ENCODE measurements at places on chromosomes 5 and 9.
A peak's percentile ranks its signal among the peaks of the same experiment; 100 is the strongest.

DNA sequence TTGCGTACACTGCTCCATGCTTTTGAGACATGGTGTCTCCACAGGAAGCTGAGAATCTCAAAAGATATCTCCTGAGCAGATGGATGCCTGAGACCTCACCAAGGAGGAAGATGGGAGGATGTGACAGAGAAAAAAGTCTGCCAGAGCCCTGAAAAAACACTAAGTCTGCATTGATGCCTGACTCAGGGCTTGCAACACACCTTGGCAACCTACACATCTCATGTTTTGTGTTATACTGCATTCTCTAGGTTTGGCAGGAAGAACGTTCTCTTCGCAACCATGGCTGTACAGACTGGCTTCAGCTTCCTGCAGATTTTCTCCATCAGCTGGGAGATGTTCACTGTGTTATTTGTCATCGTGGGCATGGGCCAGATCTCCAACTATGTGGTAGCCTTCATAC lies 19.2 kb downstream of the SLC22A4 start:
- no peak for DNase-seq

DNA sequence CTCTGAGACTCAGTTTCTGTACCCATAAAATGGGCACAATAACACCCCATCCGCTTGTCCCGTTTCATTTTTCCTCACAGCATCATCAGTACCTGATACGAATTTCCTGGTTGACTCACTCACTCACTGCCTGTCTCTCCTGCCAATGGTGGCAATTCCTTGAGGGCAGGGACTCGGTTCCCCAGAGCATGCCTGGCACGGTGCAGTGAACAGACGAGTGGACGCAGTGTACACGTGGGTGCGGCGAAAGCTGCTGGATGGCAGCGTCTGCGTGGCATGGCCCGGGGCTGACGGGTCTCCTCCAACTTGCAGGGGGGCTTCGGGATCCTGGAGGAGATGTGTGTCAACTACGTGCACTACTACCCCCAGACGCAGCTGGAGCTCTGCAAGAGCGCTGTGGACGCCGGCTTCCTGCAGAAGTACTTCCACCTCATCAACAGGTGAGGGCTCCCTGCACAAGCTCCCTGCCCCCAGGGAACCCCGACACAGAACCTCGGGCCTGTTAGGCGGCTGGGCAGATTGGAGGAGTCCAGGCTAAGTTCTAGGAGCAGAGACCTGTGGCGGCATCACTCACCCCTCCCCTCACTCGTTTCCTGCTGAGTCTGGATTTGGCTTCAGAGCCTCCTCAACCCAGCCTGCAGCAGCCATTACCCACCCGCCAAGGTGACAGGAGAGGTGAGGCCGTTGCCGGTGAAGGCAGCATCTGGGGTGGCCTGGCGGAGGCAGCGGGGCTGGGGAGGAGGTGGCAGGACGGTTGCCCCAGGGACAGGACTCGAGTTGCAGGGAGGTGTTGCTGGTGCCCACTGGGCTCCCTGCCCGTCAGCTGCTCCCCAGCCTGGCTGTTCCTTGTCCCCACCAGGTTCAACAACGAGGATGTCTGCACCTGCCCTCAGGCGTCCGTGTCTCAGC lies 20.3 kb downstream of the DBH start:
- no peak for DNase-seq

DNA sequence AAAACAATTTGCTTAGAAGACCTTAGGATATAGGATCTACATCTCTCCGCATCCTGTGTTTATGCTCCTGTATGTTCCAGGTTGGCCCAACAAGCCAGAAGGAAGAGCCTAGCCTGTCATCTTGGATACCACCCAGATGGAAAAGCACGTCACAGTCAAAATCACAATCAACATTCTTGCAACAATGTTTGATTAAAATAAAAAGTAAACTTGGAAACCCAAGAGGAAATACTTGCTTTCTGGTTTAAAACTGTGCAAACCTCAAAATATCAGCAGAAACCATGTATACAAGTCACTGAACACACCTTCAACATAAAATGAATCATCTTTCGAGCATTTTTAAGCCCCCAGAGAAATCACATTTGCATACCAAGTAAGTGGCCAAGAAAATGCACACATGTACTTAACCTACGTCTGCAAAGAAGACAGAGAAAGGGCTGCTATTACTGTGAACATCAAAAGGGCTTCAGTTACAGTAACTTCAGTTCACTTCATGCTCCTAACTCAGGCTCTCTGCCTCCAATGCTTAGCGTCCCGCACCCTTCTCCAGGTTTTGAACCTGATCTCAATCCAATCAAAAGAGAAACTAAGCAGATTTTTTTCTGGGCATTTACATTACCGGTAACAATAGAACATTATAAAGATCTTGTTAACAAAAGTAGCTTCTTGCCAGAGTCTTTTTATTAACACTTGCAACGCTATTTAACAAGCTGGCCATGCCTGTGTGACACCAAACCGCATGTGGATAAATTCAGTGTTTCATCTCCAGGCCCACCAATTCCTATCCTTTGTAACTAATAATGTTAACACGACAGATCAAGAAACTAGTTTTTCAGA lies 1.3 kb downstream of the ENC1 start:
- DNase-seq = no peak

DNA sequence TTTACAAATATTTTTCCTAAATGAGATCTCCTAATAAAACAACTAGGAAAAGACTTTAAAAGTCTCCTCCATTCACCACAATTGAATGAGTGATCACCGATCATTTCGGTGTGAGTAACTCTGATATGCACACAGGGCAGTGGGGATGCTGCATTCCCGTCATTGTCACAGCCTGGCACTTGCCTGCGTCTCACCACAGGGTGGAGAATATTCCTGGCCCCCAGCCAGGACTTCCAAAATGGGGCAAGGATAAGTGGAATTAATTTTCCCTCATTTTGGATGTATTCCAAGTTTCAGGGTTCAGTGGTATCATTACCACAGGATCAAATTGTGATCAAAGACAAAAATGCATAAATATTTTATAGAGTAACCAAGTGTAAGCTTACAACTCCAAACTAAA lies 107.1 kb downstream of the CTNND2 start:
- peak; percentile 69 for DNase-seq

- DNase-seq = peak; percentile 91
These were observed at the start of gene N4BP3 for GRCh38 chr5:178113141-178113787. N4BP3 (plus strand) TSS chr5:178113532; CDS start chr5:178119584, 6,052 bp downstream.

GRCh38 chr5:29197631-29198454 lies 1995.6 kb upstream of the CDH6 start:
- peak; percentile 33 for DNase-seq

All from mesendoderm (in vitro differentiated cells).